ENCODE measurements at places on chromosomes 5 and 9.

DNA sequence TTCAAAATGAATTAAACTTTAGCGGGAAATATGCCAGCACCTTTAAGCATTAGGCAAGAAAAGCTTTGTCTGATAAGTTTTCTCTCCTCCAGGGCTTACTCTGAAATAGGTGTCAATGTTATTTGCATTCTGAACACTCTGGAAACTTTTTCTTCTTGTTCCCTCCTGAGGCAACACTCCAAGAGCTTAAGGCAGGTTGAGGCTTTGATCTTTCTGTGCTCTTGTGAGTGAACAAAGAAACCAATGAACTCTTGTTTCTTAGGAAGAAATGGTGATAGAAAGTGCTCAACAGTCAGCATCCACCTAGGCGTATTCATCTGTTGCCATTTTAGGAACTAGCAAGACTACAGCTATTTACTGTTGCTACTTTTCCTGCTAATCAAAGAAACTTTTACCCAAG lies 259.8 kb downstream of the NFIB start:
- no peak for DNase-seq

DNA sequence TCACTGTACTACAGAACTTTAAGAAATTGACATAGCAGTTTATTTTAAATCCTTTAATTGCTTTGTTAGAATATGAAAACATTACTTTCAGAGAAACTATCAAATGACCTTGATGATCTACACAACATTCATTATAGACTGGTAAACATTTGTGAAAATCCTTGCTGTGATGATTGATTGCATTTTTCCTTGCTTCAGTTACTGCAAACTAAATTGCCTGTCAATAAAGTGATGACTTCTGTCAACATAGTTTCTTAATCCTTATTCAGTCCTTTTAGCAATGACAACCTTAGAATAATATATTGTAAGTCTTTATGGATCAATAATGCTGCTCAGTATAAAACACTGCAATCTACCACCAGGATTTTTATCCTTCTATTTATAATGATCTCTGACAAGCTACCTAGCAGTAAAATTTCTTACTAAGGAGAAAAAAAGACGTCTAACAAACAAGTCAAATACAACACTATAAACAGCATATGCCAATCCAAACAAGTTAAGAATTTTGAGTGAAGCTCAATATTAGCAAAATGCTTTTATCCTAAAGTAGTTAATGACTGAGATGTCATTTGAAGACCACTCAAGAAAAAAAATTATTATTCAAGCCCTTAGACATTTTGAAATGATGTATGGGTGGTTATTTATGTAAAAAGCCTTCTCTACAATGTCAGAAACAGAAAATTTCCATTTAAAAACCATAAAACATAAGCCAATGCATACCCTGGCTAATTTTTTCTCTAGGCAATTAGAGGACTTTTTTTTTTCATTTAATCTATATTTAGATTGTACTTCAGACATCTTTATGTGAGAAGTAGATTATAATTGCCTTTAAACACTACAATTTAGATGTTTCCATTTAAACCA lies 105.5 kb downstream of the FBXL17 start:
- no peak for DNase-seq

GRCh38 chr9:88312045-88312444 lies 76.2 kb upstream of the SPIN1 start:
- DNase-seq, result no peak

- peak; percentile 9 for DNase-seq
Observed at GRCh38 chr5:17444496-17444895, 53.5 kb upstream of the TAF11L2 start.

DNA sequence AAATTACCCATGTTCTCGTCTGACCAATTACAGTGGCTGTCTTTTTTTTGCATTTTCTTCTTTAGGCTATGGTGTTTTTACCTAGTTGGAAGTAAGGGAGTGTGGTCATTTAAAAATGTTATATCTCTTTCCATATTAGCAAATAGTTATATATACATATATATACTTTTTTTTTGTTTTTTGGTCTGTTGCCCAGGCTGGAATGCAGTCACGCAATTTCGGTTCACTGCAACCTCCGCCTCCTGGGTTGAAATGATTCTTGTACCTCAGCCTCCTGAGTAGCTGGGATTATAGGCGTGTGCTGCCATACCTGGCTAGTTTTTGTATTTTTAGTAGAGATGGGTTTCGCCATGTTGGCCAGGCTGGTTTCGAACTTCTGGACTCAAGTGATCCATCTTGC lies 12.3 kb downstream of the MARCHF6 start:
- DNase-seq, result no peak

DNA sequence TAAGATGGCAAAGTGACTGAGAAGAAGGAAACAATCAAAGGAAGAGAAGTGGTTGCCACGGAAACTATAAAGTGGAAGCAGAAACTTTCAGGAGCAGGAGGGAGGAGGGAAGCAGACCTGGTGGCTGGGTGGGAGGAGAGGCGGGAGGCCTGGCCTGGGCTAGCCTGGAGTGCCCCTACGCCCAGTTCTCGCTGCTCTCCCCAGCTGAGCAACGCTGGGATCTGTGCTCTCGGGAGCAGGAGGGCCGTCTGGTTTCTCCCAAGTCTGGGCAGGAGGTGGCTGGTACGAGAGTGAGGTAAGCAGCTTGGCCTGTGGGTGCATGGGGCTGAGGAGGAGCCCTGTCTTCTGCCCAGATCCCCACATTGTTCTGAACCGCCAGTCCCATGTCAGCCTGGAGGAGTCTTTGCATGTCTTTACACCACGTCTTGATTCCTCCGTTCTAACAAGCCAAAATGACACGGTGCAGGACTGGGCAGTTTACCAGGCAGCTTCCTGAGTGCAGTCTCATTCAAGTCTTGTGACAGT lies 15.0 kb upstream of the DAB2IP start:
- DNase-seq, result peak; percentile 66

- no peak for DNase-seq
Observed at GRCh38 chr5:106640511-106640910, 1030.2 kb downstream of the EFNA5 start.
